Common myeloid progenitor, CD34-positive (primary cell): ENCODE measurements at places on chromosomes 4 and X.

DNA sequence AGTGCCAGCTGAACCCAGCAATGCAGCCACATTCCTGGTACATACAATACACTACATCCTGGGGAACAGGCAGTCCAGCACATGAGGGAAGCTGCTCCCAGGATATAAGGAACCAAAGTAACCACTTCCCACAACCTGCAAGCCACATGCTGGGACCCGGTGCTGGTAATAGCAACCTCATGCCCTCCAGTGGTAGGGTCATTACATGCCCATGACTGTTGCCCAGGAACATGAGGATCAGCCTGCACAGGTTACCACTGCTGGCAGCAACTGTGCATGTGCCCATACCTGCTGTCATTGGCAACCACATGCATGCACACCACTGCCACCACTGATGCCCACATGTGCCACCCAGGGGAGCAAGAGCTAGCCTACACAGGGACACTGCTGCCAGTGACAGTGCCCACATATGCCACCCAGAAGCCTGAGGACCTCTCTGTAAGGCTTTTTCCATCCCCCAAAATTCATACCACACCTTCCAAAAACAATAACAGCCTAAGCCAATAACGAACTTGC, 1982.5 kb downstream of the ARAP2 start:
- DNase-seq: no peak

DNA sequence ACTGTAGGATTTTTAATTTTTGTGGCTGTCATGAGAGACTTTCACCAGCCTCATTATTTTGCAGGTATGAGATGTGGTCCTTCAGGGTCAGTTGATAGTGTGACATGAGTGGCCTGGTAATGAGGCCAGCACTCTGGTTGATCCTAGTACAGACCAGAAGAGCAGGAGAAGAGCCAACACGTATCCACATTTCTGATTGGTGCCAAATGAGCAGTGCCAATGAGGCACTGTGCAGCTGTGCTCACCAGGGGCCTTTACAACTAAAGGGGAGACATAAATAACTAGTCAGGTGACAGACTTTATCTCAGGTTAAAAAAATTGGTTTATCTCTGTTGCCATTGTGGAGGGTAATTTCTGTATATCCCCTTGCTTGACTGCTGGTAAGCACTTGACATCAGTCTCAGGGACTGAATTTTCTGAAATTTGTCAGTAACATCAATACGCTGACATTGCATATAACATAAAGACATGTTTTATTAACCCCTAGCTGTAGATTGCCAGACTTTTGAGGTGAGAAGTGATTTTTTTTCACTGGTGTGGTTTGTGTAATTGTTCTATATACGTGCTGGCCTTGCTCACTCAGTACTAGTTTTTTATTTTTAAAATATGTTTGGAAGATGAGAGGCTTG, 101.2 kb downstream of the AFF1 start:
- DNase-seq: no peak

DNA sequence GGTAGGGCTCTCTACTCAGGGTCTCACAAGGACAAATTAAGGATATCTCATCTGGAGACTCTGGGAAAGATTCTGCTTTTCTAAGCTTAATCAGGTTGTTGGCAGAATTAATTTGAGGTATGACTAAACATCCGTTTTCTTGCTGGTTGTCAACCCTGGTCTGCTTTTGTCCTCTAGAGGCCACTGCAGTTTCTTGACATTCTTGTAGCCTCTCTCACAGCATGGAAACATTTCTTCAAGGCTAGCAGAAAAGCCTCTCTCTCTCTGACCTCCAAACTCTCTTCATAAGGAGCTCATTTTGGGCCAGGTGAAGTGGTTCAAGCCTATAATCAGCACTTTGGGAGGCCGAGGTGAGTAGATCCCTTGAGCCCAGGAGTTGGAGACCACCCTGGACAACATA, 749.5 kb upstream of the PCDH7 start:
- no peak for DNase-seq

DNA sequence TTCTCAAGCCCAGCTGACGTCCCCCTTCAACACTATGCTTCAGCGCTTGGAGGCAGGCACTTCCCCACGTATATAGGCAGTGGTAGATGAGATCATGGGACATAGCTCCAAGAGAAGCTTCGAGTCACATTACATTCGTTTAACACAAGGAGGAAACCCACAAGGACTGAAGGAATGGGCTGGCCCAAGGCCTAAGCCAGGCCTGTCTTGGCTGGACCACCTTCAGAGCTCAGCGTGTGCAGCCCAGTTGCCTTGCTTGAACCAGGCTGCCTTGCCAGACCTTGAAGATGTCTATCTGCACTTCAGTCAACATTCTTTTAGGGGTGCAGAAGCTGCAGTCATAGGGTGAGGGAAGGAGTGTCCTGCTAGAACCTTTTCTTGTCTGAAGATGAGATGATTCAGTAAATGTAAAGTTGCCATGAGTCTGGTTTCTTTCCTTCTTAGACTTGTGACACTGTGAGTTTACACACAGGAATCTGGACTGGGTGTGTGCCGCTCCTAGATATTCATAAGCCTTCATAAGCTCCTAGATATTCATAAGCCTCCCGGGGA, 144.1 kb upstream of the RBPJ start:
- no peak for DNase-seq

DNA sequence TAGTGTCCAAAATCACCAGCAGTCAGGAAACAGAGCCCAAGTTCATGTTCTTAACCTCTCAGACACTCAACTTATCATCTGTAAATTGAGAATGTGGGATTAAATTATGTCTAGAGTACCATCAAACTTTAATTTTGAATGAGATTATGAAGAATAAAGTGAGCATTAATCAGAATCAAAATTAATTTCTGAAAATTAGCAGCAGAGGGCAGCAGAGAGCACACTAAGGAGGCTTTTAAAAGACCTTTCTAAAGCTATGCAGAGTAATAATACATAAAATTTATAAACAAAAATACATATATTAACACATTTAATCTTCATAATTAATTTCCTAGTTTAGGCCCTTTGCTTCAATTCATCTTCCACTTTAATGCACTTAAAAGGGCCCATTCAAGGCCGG, 7.1 kb downstream of the TASL start:
- DNase-seq: peak; percentile 55

GRCh38 chr4:139214039-139214534, 37.1 kb upstream of the ELF2 start:
- DNase-seq: peak; percentile 44

GRCh38 chrX:139538907-139539790, 8.6 kb downstream of the F9 start:
- DNase-seq: no peak

DNA sequence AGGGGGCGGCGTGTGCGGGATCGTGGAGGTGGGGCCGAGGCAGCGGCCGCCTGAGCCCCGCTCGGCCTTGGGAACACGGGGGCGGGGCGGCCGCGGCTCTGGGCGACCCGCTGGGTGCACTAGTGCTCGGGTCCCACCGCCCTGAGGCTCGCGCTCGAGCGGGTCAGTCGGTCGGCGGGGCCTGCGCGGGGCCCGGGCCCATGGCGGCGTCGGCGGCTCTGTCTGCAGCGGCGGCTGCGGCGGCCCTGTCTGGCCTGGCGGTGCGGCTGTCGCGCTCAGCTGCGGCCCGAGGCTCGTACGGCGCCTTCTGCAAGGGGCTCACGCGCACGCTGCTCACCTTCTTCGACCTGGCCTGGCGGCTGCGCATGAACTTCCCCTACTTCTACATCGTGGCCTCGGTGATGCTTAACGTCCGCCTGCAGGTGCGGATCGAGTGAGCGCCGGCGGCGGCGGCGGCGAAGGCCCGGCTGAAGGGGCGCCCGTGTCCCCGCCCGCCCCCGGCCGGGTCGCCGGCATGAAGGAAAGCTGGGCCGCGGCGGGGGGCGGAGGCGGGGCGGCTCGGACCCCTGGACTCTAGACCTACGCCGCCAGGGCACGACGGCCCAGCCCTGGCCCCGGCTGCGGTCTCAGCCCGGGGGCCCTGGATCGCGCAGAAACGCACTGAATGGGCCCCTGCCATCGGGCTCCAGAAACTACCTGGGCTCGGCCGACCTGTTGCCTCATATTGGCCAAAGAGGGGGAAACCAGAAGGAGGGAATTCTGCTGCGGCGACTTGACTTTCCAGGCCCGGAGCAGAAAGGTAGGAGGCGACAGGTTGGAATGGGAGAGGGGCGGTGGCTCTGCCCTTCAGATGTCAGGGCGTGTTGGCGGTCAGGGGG, at the start of gene SMIM10L2A:
Gene SMIM10L2A (plus strand): TSS at position 13 of the 878 bp plus-strand sequence. CDS start 188 bp downstream, at position 201.
- DNase-seq: peak; percentile 22

GRCh38 chrX:103367502-103367901, 8.8 kb upstream of the BEX3 start:
- DNase-seq: no peak

- no peak for DNase-seq
Measured at GRCh38 chr4:168736860-168737805, 240.3 kb downstream of the PALLD start.

DNA sequence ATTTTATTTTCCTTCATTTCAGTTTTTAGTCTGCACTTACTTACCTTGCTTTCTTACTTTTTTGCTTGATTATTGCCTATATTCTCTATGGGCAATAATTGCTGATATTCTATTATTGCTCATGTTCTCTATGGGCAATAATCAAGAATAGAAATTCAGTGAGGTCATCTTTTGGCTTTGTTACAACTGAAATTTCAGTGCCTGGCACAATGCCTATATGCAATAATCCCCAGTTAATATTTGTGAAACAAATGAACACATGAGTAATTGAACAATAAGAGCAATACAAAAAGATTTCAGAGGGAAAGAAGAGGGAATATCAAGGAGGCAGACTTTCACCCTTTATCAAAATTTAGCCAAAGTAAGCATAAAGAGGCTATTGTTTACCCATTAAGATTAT, 48.6 kb upstream of the ARSJ start:
- no peak for DNase-seq

- peak; percentile 72 for DNase-seq
Measured at GRCh38 chrX:135740681-135741149, 27.3 kb downstream of the CT45A1 start.

GRCh38 chrX:1453951-1454785, 1.5 kb upstream of the ASMTL start:
- peak; percentile 90 for DNase-seq

DNA sequence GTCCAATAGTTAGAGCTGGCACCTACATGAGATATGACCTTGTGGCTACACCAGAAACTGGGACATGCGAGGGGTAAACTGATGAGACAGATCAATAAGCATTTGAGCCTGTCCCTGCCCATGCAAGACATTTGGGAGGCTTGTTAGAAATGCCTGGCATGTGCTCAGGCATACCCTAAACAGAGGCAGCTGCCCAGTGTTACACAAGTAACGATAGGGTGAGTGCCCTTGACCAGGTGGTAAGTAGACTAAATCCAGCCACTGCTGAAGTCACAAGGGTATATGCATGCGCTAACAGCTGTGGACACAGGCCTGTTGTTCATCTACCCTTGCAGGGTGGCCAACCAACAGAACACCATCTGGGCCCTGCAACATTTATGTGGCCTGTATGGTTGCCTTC, 56.1 kb upstream of the CCDC149 start:
- DNase-seq: no peak

GRCh38 chrX:1610166-1610565, 4.7 kb upstream of the ASMT start:
- no peak for DNase-seq

DNA sequence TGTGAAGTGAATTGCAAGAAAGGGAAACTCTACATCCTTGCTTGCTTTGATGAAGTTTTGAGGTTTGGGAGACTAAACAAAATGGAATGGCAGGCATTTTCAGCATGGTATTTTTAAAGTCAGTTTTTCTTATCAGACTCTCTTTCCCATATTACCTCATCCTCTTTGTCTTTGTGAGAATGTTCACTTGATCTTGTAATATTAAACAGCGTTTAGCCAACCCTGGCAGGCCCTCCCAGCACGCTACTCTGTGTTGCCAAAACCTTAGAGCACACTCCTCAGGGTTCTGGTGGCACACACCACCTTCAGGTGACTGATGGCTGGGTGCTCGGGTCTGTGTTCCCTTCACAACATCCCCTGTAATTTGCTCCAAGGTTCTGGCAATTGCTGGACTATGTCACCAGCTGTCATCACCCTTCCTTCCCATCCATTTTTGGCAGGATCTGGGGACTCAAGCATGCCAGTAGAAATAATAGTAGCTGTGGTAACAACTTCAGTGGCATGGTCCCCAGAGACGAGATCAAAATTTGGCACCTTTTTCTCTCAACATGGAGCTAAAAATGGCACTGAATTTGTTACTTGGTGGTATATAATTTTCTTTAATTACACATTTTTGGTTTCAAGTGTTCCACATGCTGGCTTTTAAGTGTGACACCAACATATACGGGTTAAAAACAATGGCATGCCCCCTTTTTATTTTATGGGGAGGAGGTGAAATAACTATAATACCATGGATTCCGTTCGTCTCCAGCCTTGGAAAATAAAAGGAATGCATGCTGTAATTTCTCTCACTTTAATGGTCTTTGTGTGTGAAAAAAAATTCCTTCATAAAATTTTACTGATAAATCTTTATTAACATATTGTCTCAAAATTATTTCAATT, 273.1 kb downstream of the DCTD start:
- DNase-seq: no peak

DNA sequence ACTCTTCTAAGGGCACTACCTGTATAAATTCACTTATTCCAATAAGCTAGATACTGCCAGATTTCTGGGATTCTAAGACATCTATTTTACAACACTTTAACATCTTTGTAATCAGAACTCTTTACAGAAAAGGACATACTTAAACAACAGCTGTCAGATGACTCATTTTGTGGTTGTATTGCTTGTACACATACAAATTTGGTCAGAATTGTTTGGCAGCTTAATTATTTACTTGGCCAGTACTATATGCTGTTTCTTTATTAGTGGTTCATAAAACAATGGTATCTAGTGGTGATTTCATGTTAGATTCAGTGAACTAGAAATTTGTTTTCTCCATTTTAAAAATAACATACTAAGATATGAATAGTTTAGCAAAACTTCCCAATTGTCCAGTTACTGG, 27.2 kb downstream of the PALLD start:
- no peak for DNase-seq

DNA sequence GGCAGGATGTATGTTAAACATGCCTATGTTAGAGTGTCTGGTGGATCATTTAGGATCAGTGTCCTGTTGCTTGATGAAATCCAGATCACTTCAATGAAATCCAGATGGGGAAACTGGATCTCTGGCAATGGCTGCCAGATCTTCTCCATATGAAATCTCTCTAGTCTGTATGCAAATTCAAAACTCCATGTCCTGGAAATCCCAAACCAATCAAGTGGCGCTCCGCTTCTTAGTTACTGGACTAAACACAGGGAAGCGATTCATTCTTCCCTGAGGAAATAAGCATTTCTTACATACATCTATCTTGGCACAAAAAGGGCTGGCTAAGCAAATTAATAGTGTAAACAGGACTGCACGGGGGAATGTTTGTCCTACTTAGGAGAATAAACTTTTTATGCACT, 94.9 kb downstream of the HDAC8 start:
- no peak for DNase-seq

GRCh38 chr4:148429206-148429605, 13.0 kb downstream of the NR3C2 start:
- no peak for DNase-seq

GRCh38 chrX:153336988-153337387, 3.0 kb downstream of the ZNF275 start:
- no peak for DNase-seq

DNA sequence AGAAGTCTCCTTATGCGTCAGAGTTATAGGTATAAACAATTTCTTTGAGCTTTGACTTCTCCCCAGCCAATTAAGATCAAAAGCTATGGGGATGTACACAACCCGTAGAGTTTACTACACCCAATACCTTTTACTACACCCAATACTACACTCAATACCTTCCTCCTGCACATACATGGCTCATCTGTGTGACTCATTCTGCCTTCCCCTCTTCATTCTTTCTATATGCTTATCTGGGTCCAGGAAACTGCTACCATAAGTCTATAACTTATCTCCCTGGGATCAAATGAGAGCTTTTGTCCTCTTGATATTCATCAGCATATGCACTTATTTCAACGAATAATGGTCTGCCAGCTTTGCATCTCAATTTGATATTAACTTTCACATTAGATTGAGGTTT, 28.2 kb downstream of the ANKRD50 start:
- no peak for DNase-seq
